Stimulated activated CD8-positive, alpha-beta memory T cell treated with anti-CD3 and anti-CD28 coated beads, Interleukin-7, amount 100 ng/mL, for 1 hour (primary cell): ENCODE measurements at places on chromosomes 4 and X.

- DNase-seq: no peak
Measured at GRCh38 chr4:98517218-98518021, 141.0 kb downstream of the TSPAN5 start.

- DNase-seq: no peak
Measured at GRCh38 chr4:56540826-56541225, 35.2 kb downstream of the ARL9 start.

DNA sequence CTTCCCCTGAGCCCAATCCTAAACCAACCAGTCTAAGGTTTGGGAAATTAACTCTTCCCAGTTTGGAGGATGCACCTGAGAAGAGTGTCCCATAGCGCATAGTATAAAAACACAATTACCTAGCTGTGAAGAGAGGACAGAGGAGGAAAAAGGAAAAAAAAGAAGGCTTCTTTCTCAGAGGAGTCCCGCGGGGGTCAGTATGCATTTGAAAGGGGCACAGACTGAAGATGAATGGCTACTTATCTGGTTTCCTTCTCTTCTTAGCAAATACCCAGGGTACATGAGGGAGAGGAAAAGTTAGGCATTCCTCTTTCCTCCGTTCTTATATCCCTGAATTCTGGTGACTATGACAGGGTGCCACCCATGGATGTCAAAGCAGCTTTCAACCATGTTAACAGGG lies 96.9 kb downstream of the TMEM47 start:
- no peak for DNase-seq

DNA sequence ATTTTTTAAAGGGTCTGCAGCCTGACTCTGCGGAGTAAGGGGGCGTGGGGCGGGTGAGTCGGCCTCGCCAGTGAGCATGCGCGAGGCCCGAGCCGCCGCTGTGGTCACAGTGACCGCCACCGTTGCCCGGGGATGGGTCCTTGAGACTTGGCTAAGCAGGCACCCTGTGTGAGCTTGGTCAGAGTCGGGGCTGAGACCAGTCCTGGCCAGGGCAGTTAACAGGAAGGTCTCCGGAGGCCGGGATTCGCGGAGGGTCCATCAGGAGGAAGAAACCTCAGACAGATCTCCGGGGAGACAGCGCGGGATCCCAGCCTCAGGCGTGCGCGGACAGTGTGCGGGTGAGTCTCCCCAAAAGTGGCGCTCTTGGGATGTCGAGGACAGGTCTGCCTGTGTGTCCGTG lies 1384.4 kb upstream of the PCDH10 start:
- no peak for DNase-seq

- DNase-seq: no peak
Measured at GRCh38 chr4:176800891-176801534, 8.3 kb upstream of the VEGFC start.

- DNase-seq: no peak
Measured at GRCh38 chr4:159143687-159144086, 40.8 kb downstream of the RAPGEF2 start.

DNA sequence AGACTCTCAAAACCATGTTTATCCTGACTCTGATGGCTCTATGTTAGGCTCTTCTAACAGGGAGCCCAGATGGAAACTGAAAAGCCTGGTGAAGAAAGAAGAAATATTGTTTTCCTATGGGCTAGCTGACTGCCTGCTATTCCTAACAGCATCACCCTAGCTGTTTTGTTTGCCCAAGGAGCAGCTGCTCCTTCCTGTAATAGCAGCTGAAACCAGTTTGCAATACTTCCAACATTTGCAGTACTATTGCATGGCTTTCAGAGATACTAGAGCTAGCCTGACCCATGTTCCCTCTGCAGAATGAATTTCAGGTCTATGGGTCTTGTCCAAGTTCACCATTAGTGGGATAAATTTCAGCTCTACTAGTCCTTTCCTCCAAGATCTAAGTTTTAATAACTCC lies 495.2 kb downstream of the INPP4B start:
- no peak for DNase-seq

GRCh38 chrX:40437348-40437747 lies 143.4 kb upstream of the ATP6AP2 start:
- DNase-seq: no peak

- DNase-seq: no peak
Measured at GRCh38 chr4:169968999-169969398, 57.2 kb downstream of the MFAP3L start.

DNA sequence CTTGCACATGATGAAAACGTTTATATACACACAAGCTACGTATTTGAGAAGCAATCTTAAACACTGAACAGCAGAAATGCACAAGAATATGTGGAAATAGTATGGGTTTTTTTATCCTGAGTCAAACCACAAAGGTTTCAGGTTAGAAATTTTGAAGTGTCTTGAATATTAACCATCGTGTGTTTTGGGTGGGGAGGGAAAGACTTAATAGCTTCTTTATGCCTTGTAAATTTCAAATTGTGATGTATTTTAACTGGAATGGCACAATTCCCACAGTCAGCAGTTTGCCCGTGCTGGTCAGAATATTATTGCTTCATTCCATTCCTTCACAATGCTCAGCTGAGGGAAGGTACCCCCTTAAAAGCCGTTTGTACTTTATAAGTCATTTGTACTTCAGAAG lies 67.4 kb upstream of the WDR1 start:
- no peak for DNase-seq

DNA sequence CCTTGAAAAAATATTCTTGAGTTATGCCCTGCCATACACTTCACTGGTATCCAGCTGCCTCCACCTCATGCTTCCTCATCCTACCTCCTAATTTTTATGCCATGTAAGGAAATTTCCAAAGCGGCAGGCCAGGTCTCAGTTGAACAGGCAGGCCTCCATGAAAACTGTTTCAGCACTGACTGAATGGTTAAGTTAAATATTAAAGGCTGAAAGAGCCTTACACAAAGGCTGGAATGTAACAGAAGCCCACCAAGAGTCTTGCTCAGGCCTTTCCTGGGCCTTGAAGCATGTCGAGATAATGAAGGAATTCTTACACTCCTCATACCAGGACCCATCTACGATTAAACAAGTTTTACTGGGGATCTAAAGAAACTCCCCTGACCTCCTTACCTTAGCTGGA lies 359.6 kb upstream of the NOCT start:
- DNase-seq: no peak

- no peak for DNase-seq
Measured at GRCh38 chr4:84803720-84804119, 162.8 kb downstream of the WDFY3 start.

- no peak for DNase-seq
Measured at GRCh38 chrX:19860571-19860970, 26.8 kb downstream of the SH3KBP1 start.

DNA sequence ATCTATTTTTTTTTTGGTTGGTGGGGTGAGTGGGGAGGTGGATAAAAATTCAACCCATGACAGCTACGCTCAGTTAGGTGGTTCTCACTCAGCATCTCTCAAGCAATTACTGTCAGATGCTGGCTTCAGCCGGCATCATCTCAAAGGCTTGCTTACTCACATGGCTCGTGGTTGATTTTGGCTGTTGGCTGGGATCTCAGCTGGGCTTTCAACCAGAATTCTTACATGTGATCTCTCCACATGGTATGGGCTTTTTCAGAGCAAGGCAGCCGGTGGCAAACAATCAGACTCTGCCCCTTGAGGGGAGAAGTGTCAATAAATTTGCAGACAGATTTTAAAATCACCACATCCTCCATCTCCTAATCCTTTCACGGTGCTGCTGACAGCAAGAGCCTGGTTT lies 47.2 kb downstream of the SLC34A2 start:
- DNase-seq: no peak

GRCh38 chr4:71267244-71267643 lies 71.6 kb upstream of the SLC4A4 start:
- no peak for DNase-seq

DNA sequence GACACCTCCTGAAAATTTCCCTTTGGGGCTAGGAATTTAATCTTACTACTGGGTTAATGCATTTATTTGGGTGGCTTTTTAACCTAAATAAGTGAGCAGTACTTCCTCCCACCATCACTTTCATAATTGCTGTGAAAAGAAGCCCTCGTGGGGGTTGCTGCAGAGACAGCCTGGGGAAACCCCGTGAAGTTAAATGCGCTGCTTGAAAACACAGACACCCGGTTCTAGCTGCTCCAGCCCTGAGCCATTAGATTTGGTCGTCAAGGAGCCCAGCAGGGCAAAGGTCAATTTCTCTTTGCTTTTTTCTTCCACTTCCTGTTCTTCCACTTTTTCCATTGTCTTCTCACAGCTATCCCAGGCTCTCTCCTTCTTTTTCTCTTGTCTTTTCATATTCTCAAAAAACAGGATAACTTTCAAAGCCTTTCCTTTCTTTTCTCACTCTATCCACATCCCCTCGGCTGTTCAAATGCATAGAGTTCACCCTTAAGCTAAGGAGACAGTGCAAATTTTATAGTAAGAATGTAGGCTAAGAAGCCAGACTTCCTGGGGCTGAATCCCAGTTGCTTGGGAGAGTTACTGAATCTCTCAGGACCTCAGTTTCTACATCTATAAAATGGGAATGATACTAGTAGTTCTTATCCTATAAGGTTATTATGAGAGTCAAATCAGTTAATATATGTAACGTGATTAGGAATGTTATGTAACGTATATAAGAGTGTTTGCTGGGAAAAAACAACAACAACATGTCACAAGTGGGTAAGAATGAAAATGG lies 91.5 kb upstream of the ZNF827 start:
- no peak for DNase-seq

- DNase-seq: peak; percentile 2
Measured at GRCh38 chr4:56906489-56907393, 959 bp upstream of the REST start.

DNA sequence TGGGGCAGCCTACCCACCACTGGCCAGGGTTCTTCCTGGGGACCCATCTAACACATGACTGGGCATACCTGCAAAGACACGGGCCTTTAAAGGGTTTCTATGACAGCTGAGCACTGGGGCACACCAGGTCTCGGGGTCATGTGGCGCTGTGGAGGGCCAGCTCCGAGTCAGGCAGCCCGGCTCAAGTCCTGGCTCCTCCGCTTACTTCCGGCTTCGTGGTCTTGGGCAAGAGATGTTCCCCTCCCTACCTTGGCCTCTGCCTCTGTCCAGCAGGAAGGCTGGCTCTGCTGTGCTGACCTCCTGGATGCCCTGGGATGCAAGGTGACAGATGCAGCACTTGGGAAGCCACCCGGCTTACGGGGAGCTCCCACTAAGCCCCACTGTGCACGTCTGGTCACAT lies 37.6 kb downstream of the HTRA3 start:
- DNase-seq: no peak

DNA sequence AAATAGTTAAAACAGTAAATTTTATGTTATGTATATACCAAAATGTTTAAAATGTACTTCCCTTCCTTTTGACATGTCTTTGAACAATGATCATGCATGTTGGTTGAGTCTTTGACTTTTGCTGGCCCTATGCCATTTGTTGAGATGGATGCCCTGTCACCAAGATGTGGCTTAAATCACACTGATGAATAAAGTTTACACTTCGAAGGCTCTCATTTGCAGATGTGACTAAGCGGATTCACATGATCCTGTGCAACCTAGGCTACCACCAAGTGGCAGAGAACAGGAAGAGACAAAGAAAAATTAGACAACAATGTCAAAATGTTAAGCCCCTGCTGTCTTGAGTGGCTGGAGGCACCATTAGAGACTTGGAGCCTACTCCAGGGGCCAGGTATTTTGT lies 139.9 kb downstream of the RAB28 start:
- no peak for DNase-seq

DNA sequence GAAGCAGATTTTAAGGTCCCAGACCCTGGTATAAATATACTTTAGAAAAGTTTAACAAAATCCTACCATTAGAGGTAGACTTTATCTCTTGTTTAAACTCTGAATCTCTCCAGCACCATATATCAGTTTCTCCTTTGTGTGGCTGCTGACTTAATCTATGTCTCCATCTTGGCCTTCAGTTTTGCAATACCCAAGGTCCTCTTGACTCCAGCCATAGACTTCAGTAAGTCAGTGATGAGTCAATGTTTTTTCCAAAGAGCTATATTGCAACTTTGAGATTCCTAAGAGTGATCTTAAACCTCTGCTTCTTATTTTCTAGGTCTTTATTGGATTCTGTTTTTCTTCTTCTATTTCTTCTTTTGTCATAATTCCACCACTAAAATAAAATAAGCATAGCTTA lies 50.8 kb upstream of the ADGRL3 start:
- no peak for DNase-seq

DNA sequence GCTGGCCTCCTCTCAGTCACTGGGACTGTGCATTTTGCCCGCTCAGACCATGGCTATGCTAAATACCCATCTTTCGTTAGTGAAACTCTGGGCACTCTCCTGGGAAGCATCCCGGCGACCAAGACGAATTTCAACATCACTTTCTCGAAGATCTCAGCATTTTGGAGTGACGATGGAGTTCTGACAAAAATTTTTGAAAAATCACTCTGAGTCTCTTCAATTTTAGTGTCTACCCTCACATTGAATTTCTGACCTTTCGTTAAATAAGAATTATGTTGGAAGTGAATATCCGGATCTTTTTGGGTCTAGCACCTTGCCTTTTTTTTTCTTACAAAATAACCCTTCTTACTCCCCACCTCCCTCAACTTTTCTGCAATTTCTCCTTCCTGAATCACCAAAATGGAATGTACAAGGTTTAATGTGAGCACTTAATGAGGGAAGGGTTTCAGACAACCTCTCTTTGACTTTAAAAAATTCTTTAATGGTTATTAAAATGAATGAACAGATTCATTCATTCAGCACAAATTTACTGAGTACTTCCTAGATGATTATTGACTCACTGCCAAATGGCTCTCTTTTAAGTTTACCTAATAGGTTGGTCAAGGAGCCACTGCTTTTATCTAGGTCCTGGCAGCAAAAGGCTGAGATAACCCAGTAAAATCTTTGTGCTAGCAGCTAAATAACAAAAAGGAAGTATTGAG lies 746 bp upstream of the AADAT start:
- no peak for DNase-seq

- DNase-seq: no peak
Measured at GRCh38 chr4:172998527-172999469, 169.8 kb upstream of the GALNT7 start.

GRCh38 chr4:28548594-28548993 lies 1688.0 kb downstream of the STIM2 start:
- no peak for DNase-seq
